ENCODE measurements at places on chromosomes 11 and 22.

- H3K27ac ChIP-seq, result no peak overlapping the region
- no peaks in the 10 kb centered on the region for H3K27me3 ChIP-seq
- H3K4me1 ChIP-seq, result no peaks in the 10 kb centered on the region
These were observed 46.2 kb downstream of the BLID start for GRCh38 chr11:122069707-122070360.

GRCh38 chr11:102430158-102430836 lies 22.3 kb downstream of the TMEM123 start:
- no peaks in the 10 kb centered on the region for H3K4me1 ChIP-seq
- no peak overlapping the region for H3K27ac ChIP-seq
- no peak overlapping the region for H3K4me3 ChIP-seq
- no peaks in the 10 kb centered on the region for H3K36me3 ChIP-seq
- no peaks in the 10 kb centered on the region for H3K27me3 ChIP-seq
- DNase-seq, result no peak

DNA sequence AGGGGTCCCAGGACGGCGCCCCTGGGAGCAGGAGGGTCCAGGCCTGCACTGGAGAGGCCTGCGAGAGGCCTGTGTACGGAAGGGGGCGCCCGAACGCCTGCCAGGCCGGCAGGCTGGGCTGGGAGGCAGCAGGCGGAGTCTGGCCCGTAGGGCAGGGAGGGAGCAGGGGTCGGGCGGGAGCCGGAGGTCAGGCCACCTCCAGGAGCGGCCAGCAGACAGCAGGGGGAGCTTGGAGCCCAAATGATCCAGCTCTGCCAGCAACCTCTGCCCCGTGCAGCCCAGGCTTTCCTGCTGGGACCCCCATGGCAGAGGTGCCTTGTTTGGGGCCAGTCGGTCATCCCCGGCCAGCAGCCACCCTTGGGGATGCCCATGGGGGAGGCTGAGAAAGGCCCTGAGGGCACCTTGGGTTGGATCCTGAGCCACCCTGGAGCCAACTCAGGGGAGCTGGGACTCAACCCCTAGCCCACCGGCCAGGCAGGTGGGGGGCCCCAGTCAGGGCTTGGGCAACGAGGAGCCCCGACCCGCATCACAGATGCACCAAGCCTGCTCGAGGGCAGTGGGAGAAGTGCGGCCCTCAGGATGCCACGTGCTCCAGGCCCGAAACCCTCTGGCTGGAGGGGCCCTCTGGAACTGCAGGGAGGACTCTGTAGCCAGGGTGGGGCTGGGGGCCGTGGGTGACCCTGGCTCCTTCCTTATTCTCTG lies 9.6 kb upstream of the SYT8 start:
- no peaks in the 10 kb centered on the region for H3K36me3 ChIP-seq
- no peak overlapping the region for H3K27ac ChIP-seq
- H3K4me3 ChIP-seq, result no peak overlapping the region
- H3K4me1 ChIP-seq, result no peaks in the 10 kb centered on the region

DNA sequence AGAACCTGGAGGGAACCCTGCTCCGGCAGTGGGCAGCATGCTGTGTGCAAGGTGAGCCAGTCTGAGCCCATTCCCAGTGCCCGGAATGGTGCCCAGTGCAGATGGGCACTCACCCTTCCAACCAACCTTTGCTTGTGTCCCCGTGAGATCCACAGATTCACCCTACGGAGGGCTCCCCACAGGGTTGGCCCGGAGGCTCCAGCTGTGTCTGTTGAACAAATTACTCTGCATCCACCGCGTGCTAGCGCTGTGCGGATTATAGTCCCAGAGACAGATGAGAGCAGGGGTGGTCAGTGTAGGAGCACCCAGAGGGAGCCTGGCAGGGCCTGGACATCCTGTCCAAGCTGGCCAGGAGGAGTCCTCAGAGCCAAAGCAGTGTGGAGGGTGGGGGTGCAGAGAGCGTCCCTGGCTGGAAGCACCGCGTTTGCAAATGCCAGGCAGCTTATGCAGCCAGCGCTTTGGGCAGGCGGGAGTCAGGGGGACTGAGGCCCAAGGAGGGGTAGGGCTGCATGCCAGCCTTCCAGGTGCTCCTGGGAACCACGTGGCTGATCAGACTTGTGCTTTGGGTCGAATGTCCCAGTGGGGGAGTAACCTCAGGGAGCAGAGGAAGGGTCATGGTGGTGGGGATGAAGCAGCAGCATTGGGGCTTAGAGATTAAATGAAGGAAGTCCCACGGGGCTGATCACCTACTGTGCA lies 80.5 kb downstream of the KCNQ1 start:
- H3K4me3 ChIP-seq, result no peak overlapping the region
- no peaks in the 10 kb centered on the region for H3K36me3 ChIP-seq
- H3K27me3 ChIP-seq, result no peaks in the 10 kb centered on the region
- DNase-seq, result no peak

DNA sequence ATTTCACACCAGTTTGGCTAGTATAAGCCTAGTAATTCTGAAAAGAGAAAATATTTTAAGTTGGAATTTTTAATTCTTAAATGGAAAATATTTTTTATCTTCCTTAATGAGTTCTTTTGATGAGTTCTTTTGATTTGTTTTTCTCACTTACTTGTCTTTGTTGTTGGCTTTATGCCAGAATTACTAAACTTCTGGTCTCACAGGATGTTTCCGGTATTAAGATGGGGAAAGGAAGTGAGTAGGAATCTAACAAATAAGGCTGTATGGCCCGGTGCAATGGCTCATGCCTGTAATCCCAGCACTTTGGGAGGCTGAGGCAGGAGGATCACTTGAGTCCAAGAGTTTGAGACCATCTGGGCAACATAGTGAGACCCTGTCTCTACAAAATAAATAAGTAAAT lies 106.4 kb downstream of the ARHGAP42 start:
- H3K4me3 ChIP-seq, result no peak overlapping the region
- H3K27ac ChIP-seq, result no peak overlapping the region
- no peak for DNase-seq
- H3K27me3 ChIP-seq, result no peaks in the 10 kb centered on the region
- H3K4me1 ChIP-seq, result no peaks in the 10 kb centered on the region

DNA sequence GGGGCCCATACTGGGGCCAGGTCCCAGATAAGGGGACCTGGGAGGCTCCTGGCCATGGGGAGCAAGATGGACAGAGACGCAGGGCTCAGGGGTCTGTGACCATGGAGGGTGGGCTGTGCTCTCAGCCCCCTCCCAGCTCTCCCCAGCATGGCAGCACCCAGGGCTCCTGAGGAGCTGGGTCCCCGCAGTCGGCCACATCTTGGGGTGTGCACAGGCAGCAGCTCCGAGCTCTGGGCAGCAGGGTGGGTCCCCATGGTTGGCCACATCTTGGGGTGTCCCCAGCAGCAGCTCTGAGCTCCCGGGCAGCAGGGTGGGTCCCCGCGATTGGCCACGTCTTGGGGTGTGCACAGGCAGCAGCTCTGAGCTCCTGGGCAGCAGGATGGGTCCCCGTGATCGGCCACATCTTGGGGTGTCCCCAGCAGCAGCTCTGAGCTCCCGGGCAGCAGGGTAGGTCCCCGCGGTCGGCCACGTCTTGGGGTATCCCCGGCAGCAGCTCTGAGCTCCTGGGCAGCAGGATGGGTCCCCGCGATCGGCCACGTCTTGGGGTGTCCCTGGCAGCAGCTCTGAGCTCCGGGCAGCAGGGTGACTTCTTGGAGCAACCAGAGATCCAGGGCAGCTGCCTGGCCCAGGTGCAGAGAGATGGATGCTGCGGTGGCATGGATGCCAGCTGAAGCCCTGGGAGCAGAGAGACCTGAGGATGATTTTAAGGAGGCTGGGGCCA lies 18.3 kb upstream of the MUC5B start:
- no peak overlapping the region for H3K27ac ChIP-seq
- H3K36me3 ChIP-seq, result no peaks in the 10 kb centered on the region
- no peak for DNase-seq

DNA sequence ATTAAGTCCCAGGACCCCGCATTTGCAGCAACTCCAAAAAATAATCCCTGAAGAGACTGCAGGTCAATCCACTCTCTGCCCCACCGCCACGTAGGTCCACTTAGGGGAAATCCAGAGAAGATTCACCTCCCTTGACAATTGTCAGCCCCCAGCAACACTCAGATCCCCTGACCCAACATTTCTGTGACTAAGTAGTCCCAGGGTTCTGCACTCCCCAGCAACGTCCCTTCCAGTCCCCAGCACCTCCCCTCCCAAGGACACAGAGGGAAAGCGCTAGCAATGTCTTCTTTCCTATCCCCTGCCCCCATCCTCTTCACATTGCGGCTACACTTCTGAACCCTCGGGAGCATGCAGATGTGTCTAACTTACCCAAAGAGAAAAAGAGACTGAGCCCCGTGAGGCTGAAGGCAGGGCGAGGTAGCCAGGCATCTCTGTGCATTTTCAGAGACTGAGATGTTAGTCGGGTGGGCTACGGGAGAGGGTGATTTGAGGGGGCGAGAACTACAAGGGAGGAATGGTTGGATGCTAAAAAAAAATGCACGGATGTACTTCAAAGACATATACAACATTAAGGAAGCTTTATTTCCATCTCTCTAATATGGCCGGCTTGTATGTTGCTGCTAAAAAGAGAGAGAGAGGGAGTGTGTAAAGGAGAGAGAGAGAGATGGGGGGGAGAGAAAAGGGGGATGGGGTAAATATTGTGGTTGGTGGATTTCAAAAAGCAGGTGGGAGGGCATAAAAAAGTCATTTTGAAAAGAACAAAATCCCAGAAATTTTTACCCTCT lies at the start of gene SCN2B:
Gene SCN2B (minus strand): TSS at position 647 of the 785 bp plus-strand sequence. CDS start 208 bp downstream, at position 439.
- peaks cover 7% of the 10 kb centered on the region for H3K4me1 ChIP-seq
- no peaks in the 10 kb centered on the region for H3K36me3 ChIP-seq
- no peak for DNase-seq
- H3K27me3 ChIP-seq, result peaks cover 45% of the 10 kb centered on the region
- H3K27ac ChIP-seq, result no peak within 1 kb of the TSS

DNA sequence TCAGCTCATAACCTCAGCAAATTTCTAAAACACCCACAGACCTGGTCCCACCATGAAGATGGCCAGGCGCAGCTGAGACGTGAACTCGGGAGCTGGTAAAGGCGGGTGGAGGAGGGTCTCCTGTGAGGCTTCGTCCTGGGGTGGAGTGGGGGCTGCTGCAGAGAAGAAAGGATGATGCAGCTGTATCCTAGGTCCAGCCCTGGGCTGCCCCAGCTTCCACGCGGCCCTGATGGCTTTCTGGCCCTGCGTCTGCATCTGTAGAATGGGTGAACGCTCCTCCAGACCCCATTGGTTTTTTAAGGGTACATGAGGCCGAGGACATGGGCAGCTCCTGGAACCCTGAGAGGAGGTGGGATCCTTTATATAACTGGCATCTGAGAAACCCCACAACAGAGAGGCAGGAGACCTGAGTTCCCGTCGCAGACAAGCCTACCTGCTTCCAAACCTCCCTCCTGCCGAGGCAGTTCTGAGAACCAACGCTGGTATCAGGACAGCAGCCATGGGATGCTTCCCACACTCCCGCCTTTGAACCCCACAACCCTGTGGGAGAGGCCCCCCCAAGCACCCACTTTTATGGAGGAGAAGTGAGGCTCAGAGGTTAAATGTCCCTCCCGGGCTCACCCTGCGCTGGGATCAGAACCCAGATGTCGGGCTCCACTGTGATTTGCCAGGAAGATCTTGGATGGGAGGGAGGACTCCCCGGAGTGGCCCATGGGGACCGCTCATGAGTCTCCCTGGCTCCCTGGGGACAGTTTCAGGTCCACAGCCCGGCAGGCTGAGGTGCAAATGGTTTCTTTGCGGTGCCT lies 55.2 kb upstream of the FGF3 start:
- H3K27ac ChIP-seq, result no peak overlapping the region
- H3K36me3 ChIP-seq, result no peaks in the 10 kb centered on the region
- no peaks in the 10 kb centered on the region for H3K4me1 ChIP-seq
- no peaks in the 10 kb centered on the region for H3K27me3 ChIP-seq
- H3K4me3 ChIP-seq, result no peak overlapping the region
- DNase-seq, result no peak

DNA sequence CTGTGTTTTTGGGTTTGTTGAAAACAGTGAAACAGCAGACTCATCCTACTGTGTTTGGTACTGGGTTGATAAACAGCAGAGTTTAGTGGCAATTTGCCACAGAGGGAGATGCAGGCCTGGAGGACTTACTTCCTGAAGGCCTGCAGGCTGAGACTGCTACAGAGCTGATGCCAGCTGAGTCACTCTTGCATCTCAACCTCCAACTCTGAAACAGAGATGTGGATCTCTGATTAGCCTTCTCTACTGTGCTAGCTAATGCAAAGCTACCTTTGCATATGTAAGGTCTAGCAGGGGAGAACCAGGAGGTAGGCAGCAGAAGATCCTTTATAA lies 14.3 kb downstream of the ATP5MG start:
- 0 out of 2 replicates have a peak overlapping the region, but pooled peaks have one; percentile 17 for H3K27ac ChIP-seq
- H3K4me3 ChIP-seq, result no peak overlapping the region
- H3K4me1 ChIP-seq, result no peaks in the 10 kb centered on the region
